ENCODE measurements at places on chromosomes 4 and X.

DNA sequence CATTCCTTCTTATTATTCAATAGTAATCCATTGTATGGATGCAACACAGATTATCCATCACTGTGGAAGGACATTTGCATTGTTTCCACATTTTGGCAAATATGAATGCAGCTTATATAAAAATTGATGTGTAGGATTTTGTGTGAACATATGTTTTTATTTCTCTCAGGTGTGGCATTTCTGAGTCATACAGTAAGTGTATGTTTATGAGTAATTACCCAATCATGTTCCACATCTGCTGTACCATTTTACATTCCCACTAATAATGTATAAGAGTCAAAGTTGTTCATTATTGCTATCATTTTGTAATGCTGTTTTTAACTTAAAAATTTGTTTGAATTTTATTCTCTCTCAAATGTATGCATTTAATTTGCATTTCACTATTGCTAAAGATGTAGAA lies 25.5 kb downstream of the MAGEA4 start:
- DNase-seq = no peak

GRCh38 chrX:39808471-39808917 lies 289.3 kb downstream of the BCOR start:
- DNase-seq = no peak

DNA sequence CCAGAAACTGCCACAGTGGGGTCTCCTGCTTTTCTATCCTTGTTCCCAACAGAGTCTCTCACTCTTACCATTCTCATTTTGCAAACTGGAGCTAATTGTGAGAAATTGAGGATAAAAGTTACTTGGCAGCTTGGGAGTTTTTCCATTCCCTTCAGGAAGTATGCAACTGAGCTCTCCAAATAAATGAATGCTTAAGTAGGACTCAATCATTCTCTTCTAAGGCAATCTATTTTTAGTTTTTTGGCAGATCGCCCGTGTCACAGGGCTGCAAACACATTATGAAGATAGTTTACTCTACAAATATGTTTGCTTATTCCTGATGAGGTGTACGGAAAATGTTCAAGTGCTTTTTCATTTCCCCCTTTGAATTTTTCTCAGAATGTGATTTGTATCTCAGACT lies 5.3 kb downstream of the ASB11 start:
- no peak for DNase-seq

DNA sequence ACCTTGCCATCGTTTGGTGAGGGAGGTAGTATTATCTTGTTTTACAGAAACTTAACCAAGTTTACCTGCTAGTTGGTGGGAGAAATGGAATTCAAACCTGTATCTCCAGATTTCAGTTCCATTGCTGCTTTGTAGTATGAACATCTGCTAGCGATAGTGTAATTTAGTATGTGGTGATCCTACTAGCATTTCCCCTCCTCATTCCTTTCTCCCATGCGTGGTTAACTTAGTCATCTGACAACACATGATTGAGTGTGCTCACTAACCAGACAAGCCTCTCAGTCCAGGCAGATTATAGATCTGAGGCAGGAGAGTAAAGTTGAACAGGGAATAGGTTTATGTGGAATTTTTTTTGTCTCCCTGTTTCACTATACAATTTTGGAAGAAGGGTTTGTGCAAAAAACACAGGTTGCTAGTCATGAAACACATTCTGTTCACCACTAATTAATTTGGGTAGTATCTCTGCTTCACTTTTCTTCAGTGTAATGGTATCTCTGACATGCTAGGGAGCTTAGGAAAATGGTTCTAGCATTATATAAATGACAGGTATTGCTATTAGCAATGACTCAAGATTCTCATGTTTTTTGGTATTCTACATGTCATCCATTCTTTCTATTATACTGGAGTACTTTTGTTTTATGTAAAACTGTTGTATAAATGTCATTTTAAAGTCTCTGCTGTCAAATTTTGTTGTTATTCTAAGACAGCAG lies 21.7 kb downstream of the RBPJ start:
- no peak for DNase-seq

DNA sequence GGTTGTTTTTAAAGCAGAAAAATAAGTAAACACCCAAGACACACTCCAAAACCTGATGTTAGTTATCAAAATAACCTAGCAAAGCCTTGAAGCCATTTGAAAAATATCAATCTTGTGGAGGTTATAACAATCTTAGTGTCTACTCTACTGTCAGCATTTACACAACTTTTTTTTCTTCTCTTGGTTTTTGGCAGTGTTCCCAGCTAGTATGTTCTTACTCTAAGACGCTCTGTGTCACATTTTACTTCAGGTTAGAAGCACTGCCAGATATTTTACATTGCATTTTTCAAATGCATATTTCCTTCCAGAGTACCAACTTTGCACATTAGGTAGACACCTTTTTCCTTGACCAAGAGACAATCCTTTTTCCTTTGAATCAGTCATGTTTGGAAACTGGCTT lies 114.0 kb upstream of the INPP4B start:
- DNase-seq = no peak

- DNase-seq = no peak
Observed at GRCh38 chrX:72304877-72305276, 837 bp downstream of the CITED1 start.

- no peak for DNase-seq
Observed at GRCh38 chr4:155681886-155682285, 15.2 kb downstream of the GUCY1A1 start.

- no peak for DNase-seq
Observed at GRCh38 chr4:86848136-86848535, 1.0 kb downstream of the SLC10A6 start.

DNA sequence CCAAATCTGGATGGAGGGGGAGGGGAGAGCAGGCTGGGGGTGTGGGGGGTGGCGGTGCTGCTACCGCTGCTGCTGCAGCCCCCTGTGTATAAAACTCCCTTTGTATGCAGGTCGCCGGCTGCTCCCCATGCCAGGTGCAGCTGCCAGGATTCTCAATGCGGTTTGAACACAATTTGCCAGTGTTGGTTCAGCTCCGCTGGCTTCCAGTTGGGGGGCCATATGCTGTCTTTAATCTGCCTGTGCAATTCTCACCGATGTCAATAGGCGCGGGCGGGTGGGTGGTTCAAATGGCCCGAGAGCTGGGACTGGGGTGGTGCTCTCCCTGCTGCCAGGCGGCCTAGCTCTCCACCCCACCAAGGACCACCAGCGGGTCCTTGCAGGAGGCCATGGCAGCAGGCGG lies 257.6 kb downstream of the BCOR start:
- no peak for DNase-seq

GRCh38 chr4:152436384-152436783 lies 99.5 kb downstream of the FBXW7 start:
- DNase-seq = no peak

DNA sequence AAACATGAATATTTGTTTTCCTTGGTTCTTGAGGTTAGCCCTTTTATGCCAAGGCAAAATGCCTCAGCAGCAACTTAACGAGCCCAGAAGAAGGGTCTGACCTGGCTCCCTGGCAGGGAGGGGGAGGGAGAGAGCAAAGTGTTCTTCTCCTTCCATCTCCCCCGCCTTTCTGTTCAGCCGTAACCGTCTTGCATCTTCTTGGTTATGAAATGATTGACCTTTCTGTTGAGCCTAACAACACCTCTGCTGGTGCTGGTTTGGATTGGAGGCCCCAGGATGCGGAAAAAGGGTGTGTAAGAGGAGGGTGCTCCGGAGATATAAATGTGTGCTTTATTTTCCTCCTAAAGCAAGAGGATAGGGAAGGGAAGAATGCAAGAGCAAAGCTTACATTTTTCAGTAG lies 44.7 kb downstream of the PTTG2 start:
- no peak for DNase-seq

- DNase-seq = no peak
Observed at GRCh38 chrX:21151051-21151450, 223.2 kb upstream of the CNKSR2 start.

GRCh38 chrX:77446908-77447652 lies at the start of gene FGF16:
Gene FGF16 (plus strand): TSS chrX:77447389. CDS start chrX:77447675, 286 bp downstream.
- no peak for DNase-seq

- DNase-seq = no peak
Observed at GRCh38 chrX:28311466-28311865, 275.8 kb upstream of the IL1RAPL1 start.

GRCh38 chrX:16664626-16665025 lies 14.7 kb downstream of the S100G start:
- no peak for DNase-seq

- DNase-seq = no peak
Observed at GRCh38 chrX:69133921-69134542, 31.2 kb downstream of the PJA1 start.

GRCh38 chrX:85004255-85004654 lies 578 bp downstream of the APOOL start:
- no peak for DNase-seq

DNA sequence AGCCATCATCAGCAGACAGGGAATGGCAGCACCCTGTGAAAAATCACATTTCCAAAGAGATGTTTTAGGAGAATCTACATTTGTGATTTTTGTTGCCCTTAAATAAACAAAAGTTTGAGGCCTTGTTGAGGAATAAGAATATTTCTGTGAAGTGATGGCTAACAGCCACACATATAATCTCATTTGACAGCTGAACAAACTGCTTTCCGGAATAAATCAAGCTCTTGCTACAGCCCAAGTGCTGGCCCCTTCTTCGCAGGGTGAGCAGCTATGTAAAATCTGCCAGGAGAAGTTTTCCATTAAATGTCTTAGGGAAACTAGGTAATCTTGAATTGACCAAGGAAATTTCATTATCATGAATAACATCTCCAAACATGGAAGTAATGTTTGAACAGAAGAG lies 106.4 kb upstream of the GPM6B start:
- no peak for DNase-seq

DNA sequence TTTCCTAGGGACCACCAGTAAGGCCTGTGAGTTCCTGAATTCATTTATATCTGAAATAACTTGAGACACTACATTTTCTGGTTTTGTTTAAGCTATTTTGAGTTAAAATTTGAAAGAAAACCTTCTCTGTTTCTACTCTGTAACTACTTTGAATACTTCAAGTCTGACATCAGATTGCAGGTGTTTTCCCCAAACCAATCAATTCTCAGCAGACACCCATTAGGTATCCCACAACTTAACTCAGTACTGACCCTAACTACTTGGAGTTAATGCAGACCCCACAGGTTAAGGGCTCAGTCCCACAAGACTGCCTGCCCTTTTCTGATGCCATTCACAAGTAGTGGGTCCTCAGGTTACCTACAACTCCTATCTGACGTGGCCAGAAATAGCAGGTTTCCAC lies 1100.0 kb upstream of the SLIT2 start:
- DNase-seq = no peak

GRCh38 chr4:39712819-39713607 lies 15.1 kb downstream of the UBE2K start:
- no peak for DNase-seq

DNA sequence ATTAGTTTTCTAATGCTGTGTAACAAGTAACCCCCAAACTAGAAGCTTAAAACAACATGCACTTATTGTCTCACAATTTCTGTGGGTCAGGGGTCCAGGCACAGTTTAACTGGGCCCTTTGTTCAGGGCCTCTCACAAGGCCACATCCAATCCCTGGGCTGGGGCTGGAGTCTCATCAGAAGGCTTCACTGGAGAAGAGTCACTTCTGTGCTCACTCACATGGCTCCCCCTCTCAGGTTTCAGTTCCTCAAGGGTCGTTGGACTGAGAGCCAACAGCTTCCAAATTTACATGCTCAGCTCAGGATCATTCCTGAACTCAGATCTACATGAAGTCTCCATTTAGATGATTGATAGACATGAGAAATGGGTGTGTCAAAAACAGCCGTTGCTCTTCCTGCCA lies 77.1 kb downstream of the EVC start:
- no peak for DNase-seq

GRCh38 chr4:128315756-128316520 lies 28.3 kb upstream of the PGRMC2 start:
- no peak for DNase-seq

GRCh38 chr4:155433636-155434360 lies 57.0 kb upstream of the MAP9 start:
- no peak for DNase-seq

GRCh38 chr4:168212656-168213055 lies 105.9 kb downstream of the DDX60 start:
- DNase-seq = no peak

GRCh38 chr4:144627663-144628076 lies 18.3 kb upstream of the HHIP start:
- DNase-seq = no peak

DNA sequence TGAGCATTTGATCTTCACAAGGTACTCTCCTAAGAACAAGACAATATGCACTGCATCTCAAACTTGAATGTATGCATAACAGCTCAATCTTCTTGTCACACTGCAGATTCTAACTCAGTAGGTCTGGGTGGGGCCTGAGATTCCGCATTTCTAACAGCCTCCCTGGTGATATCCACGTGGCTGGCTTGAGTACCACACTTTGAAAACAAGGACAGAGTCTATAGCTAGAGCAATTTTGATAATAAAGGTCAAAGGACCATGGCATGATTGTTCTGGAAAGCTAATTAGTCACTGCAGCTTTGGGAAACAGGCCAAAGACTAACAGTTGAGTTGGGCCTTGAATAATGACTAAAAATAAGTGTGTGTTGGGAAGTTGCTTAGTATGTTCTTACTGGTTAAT lies 213.3 kb downstream of the GBA3 start:
- DNase-seq = no peak

DNA sequence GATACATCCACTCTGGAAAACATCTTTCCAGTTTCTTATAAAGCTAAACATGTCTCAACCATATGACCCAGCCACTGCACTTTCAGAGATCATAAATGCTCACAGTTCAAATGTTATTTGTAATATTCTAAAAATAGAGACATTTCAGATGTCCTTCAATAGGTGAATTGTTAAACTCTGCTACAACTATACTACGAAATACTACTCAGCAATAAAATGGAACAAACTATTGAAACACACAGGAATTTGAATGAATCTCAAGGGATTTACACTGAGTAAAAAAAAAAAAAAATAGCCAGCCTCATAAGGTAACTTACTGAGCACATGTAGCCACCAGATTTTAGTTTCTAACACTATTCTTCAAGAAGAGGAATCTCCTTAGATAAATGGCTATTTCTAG lies 253.9 kb downstream of the PCDH18 start:
- DNase-seq = no peak

Measured in stimulated activated CD8-positive, alpha-beta memory T cell treated with anti-CD3 and anti-CD28 coated beads, Interleukin-4, amount 100 ng/mL, for 1 hour (primary cell).